ENCODE measurements at places on chromosomes 6 and 20.

DNA sequence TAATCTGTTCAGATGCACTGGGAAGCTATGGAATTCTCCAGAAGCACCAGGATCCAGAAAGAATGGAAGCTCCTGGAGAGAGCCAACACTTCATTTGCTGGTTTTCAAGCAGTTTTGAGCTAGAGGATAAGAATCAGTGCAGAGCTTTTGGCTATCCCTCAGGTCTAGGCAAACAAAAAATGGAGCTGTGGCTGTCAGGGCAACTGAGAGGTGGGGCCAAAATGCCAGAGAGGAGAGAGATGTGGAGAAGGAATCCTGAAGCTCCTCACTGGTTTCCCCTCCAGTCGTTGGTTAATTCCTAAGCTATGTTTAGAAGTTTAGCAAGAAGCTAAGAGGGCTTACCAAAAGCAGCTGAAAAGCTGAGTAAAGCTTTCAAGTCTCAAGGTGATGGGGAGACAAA is 294.2 kb upstream of the JARID2 start:
- no peak for DNase-seq

GRCh38 chr6:135354407-135354806 is 143.1 kb downstream of the AHI1 start:
- DNase-seq, result no peak

DNA sequence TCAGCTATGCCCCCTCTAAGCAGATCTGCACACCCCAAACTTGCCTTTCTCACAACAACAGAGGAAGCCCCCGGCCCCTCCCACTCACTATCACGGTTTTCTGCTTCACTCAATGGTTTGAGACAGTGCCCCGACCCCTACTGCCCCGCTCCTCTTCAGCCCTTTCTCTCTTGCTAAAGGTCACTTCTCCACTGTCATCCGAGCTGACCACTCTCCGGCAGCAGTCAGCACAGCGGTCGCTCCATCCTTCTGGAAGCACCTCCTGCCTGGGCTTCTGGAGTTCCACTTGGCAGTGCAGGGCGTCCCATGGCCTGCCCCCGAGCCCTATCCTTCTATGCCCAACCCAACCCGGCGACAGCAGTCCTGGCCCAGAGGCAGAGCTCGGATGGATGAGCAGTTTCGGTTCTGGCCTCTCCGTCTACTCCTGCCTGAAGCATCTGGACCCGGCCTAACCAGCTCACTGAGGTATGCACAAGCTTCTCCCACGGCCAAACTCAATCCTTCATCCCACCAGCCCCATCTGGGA is 4.1 kb downstream of the CTSZ start:
- no peak for DNase-seq

- no peak for DNase-seq
Observed at GRCh38 chr6:13863699-13864155, 49.4 kb upstream of the MCUR1 start.

DNA sequence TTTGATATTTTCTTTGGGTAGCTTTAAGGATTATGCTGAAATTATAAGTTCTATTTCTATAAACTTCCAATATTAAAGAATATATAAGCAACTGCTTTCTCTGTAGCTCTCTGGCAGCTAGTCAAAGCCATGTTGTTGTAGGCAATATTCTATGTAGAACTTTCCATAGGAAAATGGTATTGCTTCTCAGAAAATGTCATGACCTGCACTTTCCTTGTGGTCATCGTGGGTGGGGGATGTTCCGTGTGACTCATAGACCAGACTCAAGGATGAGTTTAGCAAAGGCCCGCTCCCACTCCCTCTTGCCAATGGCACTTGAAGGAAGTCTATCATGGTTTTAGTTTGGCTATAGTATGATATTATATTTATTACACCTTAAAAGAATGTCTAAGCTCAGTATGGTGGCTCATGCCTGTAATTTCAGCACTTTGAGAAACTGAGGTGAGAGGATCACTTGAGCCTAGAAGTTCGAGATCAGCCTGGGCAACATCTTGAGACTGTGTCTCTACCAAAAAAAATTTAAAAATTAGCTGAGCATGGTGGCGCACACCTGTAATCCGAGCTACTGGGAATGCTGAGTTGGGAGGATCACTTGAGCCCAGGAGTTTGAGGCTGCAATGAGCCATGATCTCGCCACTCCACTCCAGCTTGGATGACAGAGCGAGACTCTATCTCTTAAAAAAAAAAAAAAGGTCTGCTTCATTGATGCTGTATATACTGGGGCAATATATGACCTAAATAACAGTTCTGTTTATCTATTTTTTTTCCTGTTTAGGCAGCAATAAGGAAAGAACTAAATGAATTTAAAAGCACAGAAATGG is 36.6 kb upstream of the LTV1 start:
- DNase-seq, result peak; percentile 3

- DNase-seq, result no peak
Observed at GRCh38 chr6:37321516-37322415, 32.0 kb upstream of the RNF8 start.

DNA sequence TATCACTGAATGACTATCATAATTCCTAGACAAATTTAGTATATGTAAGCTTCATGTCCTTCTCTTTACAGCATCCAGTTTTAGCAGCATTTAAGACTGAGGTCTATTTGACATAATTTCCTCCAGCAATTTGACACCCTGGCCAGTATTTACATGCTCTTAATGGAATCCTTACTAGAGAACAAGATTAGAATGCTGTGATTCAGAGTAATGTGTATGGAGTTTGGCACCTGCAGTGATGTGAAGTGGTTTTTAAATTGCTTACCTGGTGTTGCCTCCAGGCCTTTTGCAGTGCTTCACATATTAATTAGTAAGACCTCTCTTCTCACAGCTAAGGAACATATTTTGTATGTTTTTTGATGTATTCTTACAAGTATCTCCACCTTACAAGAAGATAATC is 9.8 kb downstream of the NKX2-4 start:
- no peak for DNase-seq

GRCh38 chr6:63492476-63492875 is 79.8 kb upstream of the LOC128125822 start:
- DNase-seq, result no peak

DNA sequence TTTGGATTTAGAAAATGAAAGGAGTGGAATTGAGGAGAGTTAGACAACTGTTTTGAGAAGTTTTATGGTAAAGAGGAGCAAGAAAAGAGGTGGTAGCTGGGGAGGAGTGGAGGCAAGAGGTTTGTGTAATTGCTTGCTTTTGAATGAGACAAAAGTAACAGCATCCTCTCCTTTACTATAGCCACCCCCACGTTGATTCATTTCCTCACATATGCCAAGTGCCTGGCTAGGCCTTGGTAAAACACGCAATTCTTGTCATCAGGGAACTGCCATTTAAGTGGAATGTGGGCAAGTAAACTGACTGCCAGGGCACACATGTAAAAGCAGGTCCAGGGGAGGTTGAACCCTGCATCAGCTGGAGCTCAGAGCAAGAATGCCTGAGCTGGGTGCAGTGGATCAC is 4.1 kb downstream of the MTRES1 start:
- DNase-seq, result no peak

- DNase-seq, result no peak
Observed at GRCh38 chr6:90490030-90490716, 96.7 kb downstream of the MAP3K7 start.

- DNase-seq, result no peak
Observed at GRCh38 chr6:138036111-138036510, 71.1 kb downstream of the PERP start.

- DNase-seq, result peak; percentile 67
Observed at GRCh38 chr20:25470045-25470444, 62.6 kb downstream of the GINS1 start.

- no peak for DNase-seq
Observed at GRCh38 chr6:16918586-16918985, 157.3 kb upstream of the ATXN1 start.

GRCh38 chr20:59723108-59723500 is 118.8 kb downstream of the PHACTR3 start:
- no peak for DNase-seq

GRCh38 chr20:57996936-57997890 is 231.2 kb downstream of the ANKRD60 start:
- DNase-seq, result no peak

DNA sequence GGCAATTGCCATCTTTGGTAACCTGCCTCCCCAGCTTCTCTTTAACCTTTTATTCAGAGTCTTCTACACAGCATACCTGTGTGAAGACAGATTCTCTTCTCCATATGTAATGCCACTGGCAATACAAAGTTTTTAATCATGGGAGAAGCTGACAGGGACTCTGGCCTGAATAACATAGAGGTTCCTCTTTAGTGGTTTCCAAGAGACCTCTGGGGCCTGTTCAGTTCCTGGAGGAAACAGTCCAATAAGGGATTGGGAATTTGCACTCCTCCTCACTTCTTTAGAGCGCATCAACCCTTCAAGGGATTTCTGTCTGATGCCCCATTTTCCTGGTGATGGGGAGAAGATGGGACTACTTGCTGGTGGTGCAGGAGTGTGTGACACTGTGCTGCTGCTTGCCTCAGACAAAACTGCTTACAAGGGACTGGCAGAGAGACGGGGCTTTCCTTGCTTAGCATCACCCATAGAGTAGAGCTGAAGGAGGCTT is 1.4 kb downstream of the RIMS1 start:
- DNase-seq, result no peak

DNA sequence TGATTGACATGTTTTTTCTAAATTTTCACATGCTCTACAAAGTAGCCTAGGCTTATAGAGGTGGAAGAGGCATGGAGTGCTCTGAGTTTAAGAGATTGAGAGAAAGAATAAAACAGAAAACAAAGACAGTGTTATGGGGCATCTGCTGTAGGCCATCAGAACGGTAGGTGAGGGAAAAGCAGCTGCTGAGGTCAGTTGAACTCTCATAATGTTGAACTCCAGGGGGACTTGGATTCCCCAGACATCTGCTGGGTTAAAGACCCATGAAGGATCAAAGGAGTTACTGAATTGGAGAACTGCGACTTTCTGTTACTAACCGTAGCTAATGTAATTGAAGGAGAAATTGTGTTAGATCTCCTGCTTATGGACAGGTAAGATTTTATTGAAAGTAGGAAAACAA is 333.9 kb downstream of the TFAP2B start:
- no peak for DNase-seq

- DNase-seq, result no peak
Observed at GRCh38 chr6:42236682-42237473, 19.2 kb upstream of the MRPS10 start.

GRCh38 chr20:8454137-8454712 is 322.2 kb downstream of the PLCB1 start:
- DNase-seq, result no peak

Data from CD4-positive, alpha-beta T cell treated with Interleukin-17A for 4 hours (primary cell).